ENCODE measurements at places on chromosomes 16 and 17.

DNA sequence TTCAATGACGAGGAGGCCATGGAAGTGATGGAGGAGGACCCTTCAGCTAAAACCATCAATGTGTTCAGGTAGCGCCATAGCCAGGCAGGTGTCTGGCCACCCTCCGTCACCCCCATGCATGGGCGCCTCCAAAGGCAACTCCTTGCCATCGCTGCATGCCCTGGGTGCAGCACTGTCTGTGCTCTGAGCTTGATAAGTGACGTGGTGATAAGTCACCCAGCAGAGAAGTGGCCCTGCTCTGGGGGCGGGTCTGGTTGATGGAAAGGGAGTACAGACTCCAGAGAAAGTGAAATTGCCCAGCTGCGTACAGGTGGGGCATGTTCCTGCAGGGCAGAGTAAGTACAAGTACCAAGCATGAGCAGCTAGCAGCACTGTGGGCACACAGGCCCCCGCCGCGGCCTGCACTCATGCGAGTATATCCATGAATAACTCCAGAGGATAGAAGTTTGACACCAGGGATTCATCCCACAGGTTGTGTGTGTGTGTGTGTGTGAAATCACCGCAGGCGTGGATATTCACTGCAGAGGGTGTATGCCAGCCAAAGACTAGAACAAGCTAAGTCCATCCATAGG lies 13.1 kb downstream of the DNAI2 start:
- no peak for DNase-seq

DNA sequence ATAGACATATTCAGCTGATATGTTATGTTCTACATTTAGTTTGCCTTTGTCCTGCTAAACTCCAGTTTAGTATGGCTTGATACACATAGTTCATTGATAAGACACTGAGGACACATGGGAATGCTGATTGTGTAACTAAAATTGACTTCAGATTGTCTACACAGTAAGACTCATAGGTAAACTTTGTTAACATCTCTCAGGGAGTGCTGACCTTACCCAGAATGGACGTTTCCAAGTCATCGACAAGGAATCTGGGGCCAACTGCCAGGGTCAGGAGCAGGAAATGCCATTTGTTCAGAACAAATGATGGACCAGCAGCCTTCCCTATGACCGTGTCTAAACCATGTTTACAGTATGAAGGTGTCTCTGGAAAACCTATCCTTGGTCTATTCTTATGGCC lies 58.7 kb downstream of the DYNLRB2 start:
- DNase-seq, result no peak

DNA sequence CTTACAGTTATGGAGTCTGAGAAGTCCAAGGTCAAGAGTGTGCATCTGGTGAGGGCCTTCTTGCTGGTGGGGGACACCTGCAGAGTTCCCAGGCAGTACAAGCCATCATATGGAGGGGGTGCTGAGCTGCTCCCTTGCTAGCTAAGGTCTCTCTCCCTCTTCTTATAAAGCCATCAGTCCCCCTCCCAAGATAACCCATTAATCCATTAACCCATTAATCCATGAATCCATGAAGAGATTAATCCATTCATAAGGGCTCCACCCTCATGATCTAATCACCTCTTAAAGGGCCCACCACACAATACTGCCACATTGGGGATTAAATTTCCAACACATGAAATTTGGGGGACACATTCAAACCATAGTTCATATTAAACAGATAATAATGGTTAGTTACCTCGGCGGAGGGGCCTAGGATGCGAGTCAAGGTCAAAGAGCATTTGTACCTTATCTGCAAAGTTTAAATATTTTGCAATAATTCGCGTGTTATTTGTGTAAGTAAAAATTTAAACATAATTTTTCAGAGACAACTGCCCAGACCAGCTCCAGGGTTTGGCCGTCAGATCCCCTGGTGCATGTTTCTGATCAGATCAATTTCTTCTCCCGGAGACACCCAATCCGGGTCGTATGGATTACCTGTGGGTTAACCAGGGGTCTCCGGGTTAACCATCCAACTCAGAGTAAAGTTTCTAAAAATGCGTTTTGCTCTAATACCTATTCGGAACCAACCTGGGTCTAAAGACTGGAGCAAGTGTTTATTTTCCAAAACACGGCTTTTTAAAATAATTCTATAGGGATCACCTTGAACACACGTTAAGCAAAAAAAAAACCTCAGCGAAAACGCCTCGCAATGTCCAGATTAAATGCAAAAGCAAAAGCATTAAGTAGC lies 740 bp upstream of the POLR3E start:
- peak; percentile 14 for DNase-seq

DNA sequence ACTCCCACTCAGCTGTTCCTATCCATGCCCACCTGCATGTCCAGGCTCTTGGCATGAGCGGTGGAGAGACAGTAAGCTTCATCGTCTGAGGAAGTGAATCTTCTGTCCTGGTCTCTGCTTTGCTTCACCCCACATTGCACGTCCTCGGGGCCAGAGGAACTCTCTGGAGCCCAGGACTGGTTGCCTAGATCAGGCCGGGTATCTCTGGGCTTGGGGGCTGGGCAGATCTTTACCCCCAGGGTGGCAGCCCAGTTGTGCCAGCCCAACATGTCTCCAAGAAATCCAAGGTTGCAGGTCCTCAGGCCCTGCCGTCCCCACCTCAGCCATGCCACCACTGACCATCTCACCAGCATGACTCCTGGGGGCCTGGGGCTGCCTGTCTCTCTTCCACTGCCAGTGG lies 58.3 kb downstream of the BEAN1 start:
- DNase-seq, result no peak

DNA sequence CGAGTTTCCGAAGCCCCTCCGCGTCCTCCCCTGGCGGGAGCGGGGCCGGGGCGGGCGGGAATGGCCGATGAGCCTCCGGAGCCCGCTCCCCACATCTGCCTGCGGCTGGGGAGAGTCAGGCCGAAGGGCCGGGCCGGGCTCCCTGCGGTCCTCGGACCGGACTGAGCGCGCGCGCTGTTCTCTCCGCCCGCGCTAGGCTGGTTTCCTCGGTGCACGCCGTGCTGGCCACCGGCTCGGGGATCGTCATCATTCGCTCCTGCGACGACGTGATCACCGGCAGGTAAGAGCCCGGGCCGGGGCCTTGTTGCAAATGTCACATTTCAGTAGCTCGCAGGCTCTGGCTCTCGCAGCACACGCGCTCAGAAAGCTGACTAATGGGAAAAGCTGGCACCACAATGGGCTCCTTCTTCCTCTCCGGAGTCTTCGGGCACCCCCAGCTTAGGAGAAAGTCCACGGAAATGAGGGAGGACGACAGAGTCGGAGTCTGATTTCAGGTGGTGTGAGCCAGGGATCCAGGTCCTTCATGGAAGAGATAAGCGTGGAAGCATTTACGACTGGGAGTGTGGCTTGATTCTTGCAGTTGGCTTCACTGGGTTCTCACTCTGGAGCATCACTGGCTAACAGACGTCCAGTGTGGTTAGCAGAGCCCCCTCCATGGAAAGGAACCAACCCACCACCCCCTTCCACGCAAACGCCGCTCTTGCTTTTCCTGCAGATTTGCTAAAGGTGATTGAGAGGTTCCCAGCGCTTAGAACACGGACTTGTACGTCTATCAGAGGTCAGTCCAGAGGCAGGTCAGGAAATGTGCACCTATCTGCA lies 715 bp downstream of the TLCD3A start:
- DNase-seq, result no peak

DNA sequence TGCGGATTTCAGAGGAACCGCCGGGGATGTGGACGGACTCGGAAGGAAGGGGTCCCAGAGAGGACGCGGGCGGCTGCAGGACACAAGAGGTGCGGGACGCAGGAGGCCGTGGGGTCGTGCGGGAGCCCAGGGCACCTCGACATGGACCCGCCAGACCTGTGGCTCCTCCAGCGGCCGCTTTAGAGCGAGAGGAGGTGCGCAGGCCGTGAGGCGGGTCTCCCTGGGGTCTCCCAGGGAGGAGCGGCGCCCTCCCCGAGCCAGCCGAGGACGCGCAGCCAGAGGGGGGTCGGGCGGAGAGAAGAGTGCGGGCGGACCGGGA lies 6.8 kb upstream of the FLYWCH1 start:
- no peak for DNase-seq

- DNase-seq, result no peak
Observed at GRCh38 chr17:61478790-61479492, 26.7 kb downstream of the TBX4 start.

GRCh38 chr16:70430667-70431536 lies 8.0 kb downstream of the ST3GAL2 start:
- DNase-seq, result peak; percentile 65

- DNase-seq, result no peak
Observed at GRCh38 chr17:79340333-79341221, 266.0 kb downstream of the ENGASE start.

- no peak for DNase-seq
Observed at GRCh38 chr17:80296221-80296620, 35.6 kb downstream of the RNF213 start.

GRCh38 chr17:46732754-46733398 lies 85.6 kb downstream of the WNT3 start:
- no peak for DNase-seq

GRCh38 chr16:85221771-85222154 lies 109.5 kb upstream of the CIBAR2 start:
- no peak for DNase-seq

Measured in AML-193 (cell line).